ENCODE measurements at places on chromosomes 5 and 9.

GRCh38 chr5:102221949-102222348, 74.1 kb downstream of the SLCO4C1 start:
- H3K36me3 ChIP-seq: no peaks in the 10 kb centered on the region
- DNase-seq: no peak
- H3K27me3 ChIP-seq: peaks cover 10% of the 10 kb centered on the region
- no peaks in the 10 kb centered on the region for H3K4me1 ChIP-seq
- H3K27ac ChIP-seq: no peak overlapping the region

DNA sequence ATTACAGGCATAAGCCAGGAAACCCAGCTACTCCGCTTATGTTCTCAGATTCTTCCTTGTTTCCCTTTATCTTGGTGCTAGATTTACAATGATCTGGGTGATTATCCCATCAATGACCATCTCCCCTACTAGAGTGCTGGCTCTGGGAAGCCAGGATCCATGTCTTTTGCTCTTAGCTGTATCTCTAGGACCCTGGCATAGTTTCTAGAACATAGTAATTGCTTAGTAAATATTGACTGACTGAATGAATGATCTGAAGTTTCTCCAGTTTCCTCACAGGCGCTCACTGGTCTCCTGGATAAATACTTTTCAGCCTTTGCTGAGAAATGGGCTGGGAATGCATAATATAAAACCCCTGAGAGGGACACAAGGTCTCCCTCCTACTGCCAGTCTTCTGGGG, 60.0 kb upstream of the KLF9 start:
- peaks cover 14% of the 10 kb centered on the region for H3K4me1 ChIP-seq
- H3K27ac ChIP-seq: no peak overlapping the region
- H3K4me3 ChIP-seq: no peak overlapping the region
- H3K27me3 ChIP-seq: no peaks in the 10 kb centered on the region

- no peaks in the 10 kb centered on the region for H3K4me1 ChIP-seq
- H3K27me3 ChIP-seq: no peaks in the 10 kb centered on the region
- H3K36me3 ChIP-seq: no peaks in the 10 kb centered on the region
- no peak overlapping the region for H3K4me3 ChIP-seq
- no peak overlapping the region for H3K27ac ChIP-seq
- no peak for DNase-seq
Measured at GRCh38 chr5:7181841-7182240, 214.1 kb upstream of the ADCY2 start.

DNA sequence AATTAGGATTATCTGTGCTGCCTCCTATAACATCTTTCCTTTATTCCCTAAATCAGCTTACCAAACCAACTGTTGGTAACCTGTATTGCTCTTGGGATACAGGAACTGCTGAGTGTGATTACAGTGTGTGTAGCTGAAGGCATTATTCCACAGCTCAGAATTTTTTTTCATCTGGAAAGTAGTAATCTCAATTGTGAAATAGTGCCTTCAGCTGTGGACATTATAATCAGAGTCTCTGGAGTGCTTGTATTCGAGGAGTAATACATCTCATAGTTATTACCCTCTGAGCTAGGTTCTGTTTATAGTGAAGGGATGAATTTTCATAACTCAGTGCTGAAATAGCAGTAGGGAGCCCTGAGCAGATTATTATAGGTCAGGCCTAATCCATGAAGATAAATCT, 199.5 kb downstream of the MAST4 start:
- no peaks in the 10 kb centered on the region for H3K4me1 ChIP-seq
- peaks cover 27% of the 10 kb centered on the region for H3K27me3 ChIP-seq
- H3K36me3 ChIP-seq: no peaks in the 10 kb centered on the region
- no peak for DNase-seq
- H3K4me3 ChIP-seq: no peak overlapping the region

- H3K36me3 ChIP-seq: no peaks in the 10 kb centered on the region
- DNase-seq: no peak
- H3K27me3 ChIP-seq: peaks cover 4% of the 10 kb centered on the region
- H3K4me3 ChIP-seq: no peak overlapping the region
Measured at GRCh38 chr9:14967450-14968321, 57.5 kb upstream of the FREM1 start.

DNA sequence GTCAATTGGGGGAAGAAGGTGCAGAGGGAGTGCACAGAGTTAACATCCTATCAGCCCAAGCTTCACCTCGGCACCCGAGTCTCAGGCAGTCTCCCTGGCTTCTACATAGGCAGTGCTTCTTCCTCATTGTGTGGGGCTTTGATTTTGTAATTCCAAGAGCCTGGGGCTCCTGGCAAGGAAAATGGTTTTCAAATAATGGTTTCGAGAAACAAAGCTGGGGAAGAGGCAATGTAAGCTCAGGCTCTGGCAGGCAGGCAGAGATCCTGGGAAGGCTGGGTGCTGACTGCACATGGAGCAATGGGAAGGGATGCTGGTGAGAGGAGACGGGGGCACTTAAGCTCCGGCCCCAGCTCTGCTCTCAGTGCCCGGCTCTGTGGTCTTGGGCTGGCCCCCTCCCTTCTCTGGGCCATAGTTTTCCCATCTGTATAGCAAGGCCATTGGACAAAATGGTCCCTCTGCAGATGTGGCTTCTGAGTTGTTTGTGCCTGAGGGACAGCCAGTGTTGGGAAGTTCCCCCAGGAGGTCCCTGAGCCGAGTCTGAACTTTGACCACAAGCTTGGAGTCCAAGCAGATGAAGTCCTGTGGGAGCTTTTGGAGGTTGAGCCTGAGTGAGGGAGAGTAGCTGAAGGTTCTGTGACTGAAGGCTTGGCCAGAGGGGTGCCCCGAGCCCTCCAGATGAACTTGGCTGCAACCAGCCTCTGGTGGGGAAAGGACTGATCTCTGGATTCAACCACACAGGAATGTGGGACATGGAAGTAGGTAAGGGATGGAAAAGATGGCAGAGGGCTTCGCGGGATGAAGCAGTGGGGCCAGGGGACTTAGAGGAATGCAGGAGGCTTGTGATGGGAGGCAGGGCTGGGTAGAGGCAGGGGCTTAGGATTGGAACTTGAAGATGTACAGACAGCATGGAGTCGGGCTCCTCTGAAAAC, 28.5 kb upstream of the IL17B start:
- no peak overlapping the region for H3K27ac ChIP-seq
- H3K27me3 ChIP-seq: no peaks in the 10 kb centered on the region
- H3K36me3 ChIP-seq: no peaks in the 10 kb centered on the region
- no peak for DNase-seq

DNA sequence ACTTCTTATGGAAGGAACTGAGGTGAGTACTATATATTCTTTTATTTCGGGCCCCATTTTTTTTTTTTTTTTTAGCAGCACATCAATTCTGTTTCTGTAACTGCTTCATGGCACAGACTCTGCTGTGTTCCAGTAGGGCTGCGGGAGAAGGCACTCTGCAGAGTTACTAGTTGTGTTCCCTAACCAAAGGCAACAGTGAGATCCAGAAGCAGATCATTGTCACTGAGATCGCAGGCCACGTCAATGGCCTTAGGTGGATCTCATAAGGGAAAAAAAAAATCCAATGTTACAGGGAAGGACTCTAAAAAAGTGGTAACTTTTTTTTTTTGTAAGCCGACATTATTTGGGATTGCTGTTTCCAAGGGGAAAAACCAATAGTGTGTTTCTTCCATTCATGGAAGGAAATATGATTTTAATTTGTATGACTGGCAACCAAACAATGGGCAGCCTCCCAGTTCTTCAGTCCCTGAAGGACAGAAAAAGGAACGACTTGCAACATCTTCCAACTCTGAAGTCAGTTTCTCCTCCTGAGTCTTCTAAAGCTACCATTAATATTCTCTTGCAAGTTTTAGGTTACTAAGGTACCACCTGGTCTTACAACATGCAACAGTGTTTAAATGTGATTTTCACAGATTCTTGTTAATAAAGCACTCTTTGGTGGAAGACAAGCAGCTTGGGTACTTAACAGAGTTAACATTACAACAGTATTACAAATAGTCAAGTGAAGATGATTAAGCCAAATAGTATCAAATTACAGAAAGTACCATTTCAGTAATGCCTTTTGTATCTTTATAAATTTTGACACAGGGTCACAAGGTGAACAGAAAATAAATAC, 52.8 kb downstream of the HABP4 start:
- DNase-seq: no peak
- H3K4me3 ChIP-seq: no peak overlapping the region
- no peaks in the 10 kb centered on the region for H3K27me3 ChIP-seq
- no peaks in the 10 kb centered on the region for H3K4me1 ChIP-seq

- no peak overlapping the region for H3K27ac ChIP-seq
- H3K4me3 ChIP-seq: peak overlapping the region; percentile 73
- H3K27me3 ChIP-seq: peaks cover 35% of the 10 kb centered on the region
- peak; percentile 14 for DNase-seq
- peaks cover 25% of the 10 kb centered on the region for H3K4me1 ChIP-seq
- H3K36me3 ChIP-seq: peaks cover 17% of the 10 kb centered on the region
Measured at GRCh38 chr5:321726-322251, 275 bp downstream of the AHRR start.

DNA sequence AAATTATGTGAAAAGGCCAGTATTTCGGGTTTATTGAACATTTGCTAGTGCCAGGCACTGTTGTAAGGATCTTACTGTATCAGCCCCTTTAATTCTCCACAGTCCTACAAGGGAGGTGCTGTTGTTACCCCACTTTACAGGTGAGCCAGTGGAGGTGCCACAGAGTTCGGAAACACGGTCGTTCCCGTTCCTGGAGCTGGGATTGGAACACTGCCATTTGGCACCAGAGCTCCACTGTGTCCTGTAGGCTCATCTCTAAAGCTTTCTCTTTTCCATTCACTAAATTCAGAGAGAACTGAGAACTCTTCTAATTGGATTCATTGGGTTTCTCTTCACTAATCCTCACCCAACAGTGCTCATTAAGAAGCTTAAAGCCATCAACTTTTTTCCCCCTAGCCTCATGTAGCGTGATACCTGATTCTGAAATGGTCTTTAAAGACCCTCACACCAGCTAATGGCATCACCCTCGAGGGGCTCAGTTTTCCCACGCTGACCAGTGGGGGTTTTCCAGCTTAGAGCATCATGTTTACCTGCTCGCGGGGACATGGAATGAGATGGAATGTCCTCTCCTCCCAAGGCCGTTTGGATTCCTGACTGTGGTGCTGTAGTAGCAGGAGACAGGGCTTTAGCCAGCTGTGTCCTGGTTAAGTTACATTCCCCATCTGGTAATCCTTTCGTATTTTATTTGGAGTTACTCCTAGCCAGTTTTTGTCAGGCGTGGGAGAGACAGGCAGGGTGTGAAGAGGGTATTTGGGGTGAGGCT, 5.8 kb downstream of the ERGIC1 start:
- H3K4me1 ChIP-seq: peaks cover 38% of the 10 kb centered on the region
- no peaks in the 10 kb centered on the region for H3K27me3 ChIP-seq
- H3K27ac ChIP-seq: no peak overlapping the region
- no peak overlapping the region for H3K4me3 ChIP-seq
- H3K36me3 ChIP-seq: peaks cover 2% of the 10 kb centered on the region
- no peak for DNase-seq

GRCh38 chr9:109047259-109047658, 34.0 kb upstream of the CTNNAL1 start:
- H3K4me3 ChIP-seq: no peak overlapping the region
- no peak overlapping the region for H3K27ac ChIP-seq
- H3K4me1 ChIP-seq: peaks cover 6% of the 10 kb centered on the region
- H3K27me3 ChIP-seq: no peaks in the 10 kb centered on the region
- no peak for DNase-seq
- peaks cover 53% of the 10 kb centered on the region for H3K36me3 ChIP-seq

GRCh38 chr5:141934099-141934844, 10.6 kb downstream of the DELE1 start:
- DNase-seq: no peak
- peaks cover 23% of the 10 kb centered on the region for H3K36me3 ChIP-seq
- no peaks in the 10 kb centered on the region for H3K4me1 ChIP-seq
- H3K27ac ChIP-seq: no peak overlapping the region
- no peak overlapping the region for H3K4me3 ChIP-seq
- no peaks in the 10 kb centered on the region for H3K27me3 ChIP-seq

- peak; percentile 79 for DNase-seq
- H3K4me1 ChIP-seq: no peaks in the 10 kb centered on the region
- no peak overlapping the region for H3K27ac ChIP-seq
- peak overlapping the region; percentile 36 for H3K4me3 ChIP-seq
- H3K36me3 ChIP-seq: no peaks in the 10 kb centered on the region
Measured at GRCh38 chr9:77011973-77012821, 7.3 kb upstream of the FOXB2 start.

- no peak overlapping the region for H3K27ac ChIP-seq
- no peaks in the 10 kb centered on the region for H3K4me1 ChIP-seq
- H3K27me3 ChIP-seq: no peaks in the 10 kb centered on the region
- no peak overlapping the region for H3K4me3 ChIP-seq
- no peaks in the 10 kb centered on the region for H3K36me3 ChIP-seq
Measured at GRCh38 chr5:18544421-18544820, 910.2 kb downstream of the TAF11L14 start.
